ENCODE measurements at places on chromosomes 7 and 10. TPM values are rescaled to one million over a fixed set of nuclear protein-coding genes. Genes with fewer than 3 reads are reported as not detected.

The RAB19 gene
- total RNA-seq, result not detected

The PNLIP gene
- not detected for total RNA-seq

The CPA1 gene
- total RNA-seq, result 0.09 TPM

The ABCA13 gene
- 3.0 TPM for total RNA-seq

The GJC3 gene
- total RNA-seq, result not detected

The ANKRD30A gene
- not detected for total RNA-seq

The NCF1 gene
- under 0.01 TPM for total RNA-seq

The ASIC3 gene
- not detected for total RNA-seq

The NOD1 gene
- 4.9 TPM for total RNA-seq

The PFKP gene
- total RNA-seq, result 127 TPM

The ZNF212 gene
- 4.6 TPM for total RNA-seq

The SHOC2 gene
- 38.5 TPM for total RNA-seq

The NUB1 gene
- 49.4 TPM for total RNA-seq

The PIK3CG gene
- not detected for total RNA-seq

The CEP55 gene
- 0.94 TPM for total RNA-seq

The CDHR3 gene
- 5.4 TPM for total RNA-seq

The ELAPOR2 gene
- total RNA-seq, result 2.2 TPM

The LIPJ gene
- total RNA-seq, result 0.16 TPM

All from bronchial smooth muscle cell (primary cell).